ENCODE measurements at places on chromosomes 6 and 20.

DNA sequence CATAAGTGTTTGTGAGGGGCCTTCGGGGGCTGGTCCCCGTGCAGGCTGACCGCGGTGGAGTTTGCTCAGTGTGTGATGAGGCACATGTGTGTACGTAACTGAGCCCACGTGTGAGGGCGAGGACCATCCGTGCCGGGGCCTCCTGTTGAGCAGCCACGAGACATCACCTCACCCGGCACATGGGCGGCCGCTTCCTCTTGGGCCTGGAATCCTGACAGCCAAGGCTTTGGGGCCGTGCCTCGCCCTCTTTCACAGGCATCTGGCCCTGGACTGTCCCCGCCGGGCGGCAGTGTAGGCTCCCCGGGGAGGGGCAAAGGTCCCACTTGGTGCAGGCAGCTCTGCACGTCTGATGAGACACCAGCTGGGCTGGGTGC, 202.3 kb downstream of the DLL1 start:
- peak; percentile 7 for DNase-seq

- no peak for DNase-seq
Observed at GRCh38 chr20:24911461-24911860, 37.6 kb upstream of the CST7 start.

DNA sequence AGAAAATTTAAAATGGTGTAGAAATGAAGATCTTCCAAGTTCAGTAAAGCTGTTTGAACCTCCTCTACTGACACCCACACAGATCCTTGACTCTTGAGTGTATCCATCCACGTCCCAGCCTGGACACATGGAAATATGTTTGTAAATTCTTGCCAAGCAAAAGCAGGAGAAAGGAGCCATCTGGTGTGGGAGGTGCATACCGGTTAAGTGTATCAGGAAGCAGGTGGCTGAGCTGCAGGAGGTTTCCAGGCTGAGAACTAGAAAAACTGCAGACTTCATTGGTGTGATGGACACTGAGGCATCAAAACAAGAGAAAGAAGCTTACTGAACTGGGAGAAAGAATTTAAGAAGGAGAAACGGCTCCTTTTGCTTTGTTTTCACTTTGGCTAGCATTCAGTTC, 229.9 kb upstream of the GRIK2 start:
- DNase-seq, result no peak

GRCh38 chr6:20447581-20448132, 46.0 kb downstream of the E2F3 start:
- no peak for DNase-seq

DNA sequence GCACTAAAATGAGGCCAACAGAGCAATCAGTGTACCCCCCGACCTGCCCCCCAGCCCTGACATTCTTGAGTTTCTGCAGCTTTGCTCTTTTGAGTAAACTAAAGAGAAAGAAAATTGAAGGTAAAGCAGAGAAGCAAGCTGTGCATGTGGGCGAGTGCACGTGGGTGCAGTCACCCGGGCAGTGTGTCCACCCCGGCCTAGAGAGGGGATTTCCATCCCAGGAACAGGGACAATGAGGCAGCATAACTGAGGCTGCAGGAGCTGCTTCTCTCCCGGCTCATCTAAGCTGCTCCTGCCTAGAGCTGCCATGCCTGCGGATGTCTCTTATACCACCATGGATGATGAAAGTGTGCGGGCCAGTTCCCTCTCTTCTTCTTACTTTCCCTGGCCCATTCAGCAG, 16.8 kb downstream of the CASS4 start:
- DNase-seq, result no peak

GRCh38 chr6:47162793-47163192, 120.7 kb upstream of the ADGRF1 start:
- DNase-seq, result no peak

DNA sequence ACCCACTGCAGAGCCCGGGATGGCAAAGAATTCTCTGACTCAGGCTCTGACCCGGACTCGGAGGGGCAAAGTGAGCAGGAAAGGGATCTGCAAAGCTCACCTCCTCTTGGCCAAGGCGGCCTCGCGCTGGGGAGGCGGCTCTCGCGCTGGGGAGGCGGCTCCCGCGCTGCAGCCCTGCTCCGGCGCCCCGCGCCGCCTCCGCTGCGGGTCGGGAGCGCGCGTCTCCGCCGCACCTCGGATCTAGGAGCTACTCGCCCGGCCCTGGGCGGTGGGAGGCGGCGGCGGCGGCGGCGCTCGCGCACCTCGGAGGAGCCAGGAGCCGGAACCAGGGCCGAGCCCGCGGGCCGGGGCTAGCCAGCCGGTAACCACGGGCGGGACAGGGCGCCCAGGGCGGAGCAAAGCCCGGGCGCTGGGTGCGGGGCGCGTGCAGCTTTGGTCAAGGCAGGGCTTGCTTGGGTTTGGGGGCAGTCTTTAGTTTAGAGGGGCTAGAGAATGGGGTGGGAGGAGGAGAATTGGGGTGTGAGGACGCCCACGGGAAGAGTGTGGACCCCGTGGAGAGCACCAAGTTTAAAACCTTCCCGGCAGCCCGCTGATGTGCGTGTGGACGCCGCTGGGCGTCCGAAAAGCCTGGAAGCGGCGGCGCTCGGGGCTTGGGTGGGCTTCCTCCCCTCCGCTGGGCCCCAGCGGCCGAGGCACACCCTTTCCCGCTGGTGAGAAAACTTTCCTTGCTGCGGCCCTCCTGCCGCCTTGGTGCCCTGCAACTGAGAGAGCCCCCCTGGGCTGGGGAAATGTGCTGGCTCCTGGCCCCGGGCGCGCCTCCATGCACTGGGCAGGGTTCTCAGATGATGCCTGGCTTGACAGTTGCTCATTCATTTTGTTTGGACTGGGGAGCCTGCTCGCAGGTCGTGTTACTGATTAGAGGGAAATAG, at the start of gene MRAP2:
TSS of gene MRAP2 (plus strand) at position 250 of the 929 bp plus-strand sequence. CDS start 21,547 bp downstream, outside the sequence.
- DNase-seq, result no peak

GRCh38 chr6:98560841-98561240, 273.5 kb upstream of the POU3F2 start:
- DNase-seq, result no peak

- DNase-seq, result no peak
Observed at GRCh38 chr6:35043381-35044130, 97.6 kb downstream of the TCP11 start.

DNA sequence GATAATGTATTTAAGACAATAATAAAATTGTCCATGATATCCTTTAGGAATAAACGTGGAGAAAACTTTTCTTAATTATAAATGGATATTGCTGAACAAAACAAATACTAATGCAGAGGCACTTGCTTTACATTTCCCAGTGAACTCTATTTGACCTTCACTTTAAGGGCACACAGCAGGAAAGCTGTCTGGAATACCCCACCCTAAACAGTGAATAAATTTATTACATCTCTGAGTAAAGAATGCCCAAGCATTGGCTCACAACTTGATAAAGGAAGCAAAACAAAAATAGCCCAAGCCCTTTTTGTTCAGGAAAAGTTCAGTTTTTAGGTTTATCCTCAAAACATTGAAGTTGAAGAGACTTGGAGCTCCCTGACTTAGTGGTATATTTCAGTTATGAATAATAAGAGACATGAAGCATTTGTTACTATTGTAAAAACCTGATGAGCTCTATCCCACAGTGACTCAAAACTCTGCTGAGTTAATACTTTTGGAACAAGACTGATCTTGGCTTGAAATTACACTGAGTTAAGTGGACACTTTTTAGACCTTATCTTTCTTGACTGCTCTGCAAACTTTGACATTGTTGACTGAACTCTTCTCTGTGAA, 353.9 kb downstream of the BCKDHB start:
- no peak for DNase-seq

DNA sequence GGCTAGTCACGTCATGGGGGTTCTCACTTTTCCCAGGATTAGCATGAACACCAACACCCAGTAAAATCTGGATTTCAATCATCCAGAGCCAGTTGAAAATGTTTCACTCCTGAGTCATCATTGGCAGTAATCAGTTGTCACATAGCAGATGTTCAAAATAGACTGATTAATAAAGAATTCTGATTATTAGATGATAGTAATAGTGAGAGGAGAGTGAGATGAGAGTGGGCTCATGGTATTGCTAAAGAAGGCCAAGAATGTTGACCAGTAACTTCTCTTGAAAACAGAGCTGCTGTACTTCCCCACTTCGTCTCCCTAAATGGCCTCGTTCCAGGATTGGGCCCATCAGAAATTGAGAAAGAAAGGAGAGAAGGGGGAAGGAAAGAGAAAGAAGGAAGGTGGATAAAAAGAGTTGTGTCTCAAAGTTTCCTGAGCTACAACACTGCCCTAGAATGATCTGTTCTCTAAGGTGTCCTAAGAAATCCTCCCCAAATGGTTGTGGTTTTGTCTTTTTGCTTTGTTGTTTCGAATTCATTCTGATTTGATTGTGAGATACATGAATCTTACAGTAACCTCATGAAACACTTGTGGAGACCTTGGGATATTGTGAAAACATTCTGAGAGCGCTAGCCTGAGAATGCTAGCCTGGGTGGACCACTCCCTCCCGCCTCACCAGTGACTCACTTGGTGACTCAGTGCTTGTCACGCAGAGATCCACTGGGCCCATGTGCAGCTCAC, 502.2 kb upstream of the JARID2 start:
- DNase-seq, result peak; percentile 70

GRCh38 chr6:64948261-64948660, 758.8 kb downstream of the EYS start:
- DNase-seq, result no peak

- DNase-seq, result no peak
Observed at GRCh38 chr20:22770241-22770800, 185.9 kb upstream of the FOXA2 start.

GRCh38 chr20:2800521-2801285, at the start of gene CPXM1:
TSS of gene CPXM1 (minus strand) at chr20:2800627. CDS start at chr20:2800572, 55 bp downstream.
- no peak for DNase-seq

GRCh38 chr20:35506872-35507638, 22.4 kb downstream of the C20orf173 start:
- no peak for DNase-seq

- no peak for DNase-seq
Observed at GRCh38 chr6:47681201-47681990, 17.0 kb upstream of the ADGRF4 start.

DNA sequence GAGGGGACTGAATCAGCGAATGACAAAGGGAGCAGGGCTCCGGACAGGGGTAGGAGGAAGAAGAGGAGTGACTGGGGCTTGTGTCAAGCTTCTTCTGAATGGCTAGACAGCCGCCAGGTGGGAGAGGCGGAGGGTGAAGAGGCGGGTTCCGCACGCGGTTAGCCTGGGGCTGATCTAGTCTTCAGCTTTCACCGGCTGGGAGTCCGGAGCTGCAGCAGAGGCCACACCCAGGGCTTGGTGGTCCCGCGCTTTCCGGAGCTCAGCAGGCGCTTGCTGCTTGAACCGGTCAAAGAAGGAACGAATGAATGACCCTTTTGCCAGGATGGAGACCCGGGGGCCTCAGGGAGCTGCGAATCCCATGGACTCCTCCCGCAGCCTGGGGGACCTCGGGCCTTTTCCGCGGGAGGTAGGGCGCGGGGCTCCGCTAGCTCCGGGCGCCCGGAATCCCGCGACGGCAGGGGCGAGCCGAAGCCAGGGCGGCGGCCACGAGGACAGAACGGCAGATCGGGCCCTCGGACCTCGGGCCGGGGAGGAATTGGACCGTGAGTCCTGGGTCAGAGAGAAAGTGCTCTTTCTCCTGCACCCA, at the start of gene C6orf141:
TSS of gene C6orf141 (plus strand) at position 177 of the 586 bp plus-strand sequence. CDS start at position 302, 125 bp downstream.
- DNase-seq, result no peak

DNA sequence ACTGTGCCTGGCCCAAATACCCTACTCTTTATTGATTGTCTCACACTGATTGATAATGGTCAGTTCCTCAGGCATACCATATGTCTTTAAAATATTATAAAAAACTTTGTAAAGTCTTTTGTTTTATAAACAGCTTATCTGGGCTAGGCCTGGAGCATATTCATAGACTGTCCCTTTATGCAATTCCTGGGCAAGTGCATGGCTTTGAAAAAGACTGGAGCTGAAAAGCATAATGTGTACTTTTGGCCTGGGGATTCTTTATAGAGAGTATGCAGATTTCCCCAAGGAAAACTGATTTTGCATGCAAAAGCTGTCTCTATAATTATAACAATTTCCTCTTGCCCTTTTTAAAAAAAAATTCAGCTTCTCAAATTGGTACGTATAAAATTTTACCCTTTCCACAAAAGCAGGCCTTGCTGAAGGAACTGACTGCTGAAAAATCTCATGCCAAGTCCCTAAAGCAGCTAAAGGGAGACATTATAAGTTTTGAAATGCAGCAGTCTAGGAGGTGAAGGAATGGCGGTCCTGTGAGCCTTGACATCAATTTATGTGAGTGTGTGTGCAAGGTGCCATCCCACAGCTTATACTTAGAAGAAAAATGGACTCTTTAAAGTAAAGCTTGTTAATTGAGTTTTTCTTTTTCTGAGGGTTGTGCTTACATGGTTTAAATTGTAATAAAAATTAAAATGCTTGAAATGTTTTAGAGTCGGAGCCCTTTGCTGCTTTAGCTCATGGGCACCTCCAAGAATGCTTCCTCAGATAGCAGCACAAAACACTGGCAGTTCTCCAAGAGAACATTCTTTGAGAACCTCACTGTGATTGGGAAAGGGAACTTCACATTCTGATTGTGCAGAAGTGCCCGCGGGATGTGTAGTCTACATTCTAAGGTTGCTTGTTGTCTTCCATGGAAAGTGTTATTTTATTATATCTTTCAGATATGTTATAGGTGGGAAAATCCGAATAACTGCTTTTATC, 43.9 kb downstream of the PLCB4 start:
- DNase-seq, result no peak

GRCh38 chr20:32839982-32840285, 18.8 kb upstream of the EFCAB8 start:
- DNase-seq, result no peak
